ENCODE measurements at places on chromosomes 1 and 21. TPM values are rescaled to one million over a fixed set of nuclear protein-coding genes. Genes with fewer than 3 reads are reported as not detected.

- DNase-seq, result no peak
Measured at GRCh38 chr1:201192261-201192788, 1.7 kb downstream of the IGFN1 start.

SAMD11 gene
- total RNA-seq, result 19.5 TPM

LY9 gene
- total RNA-seq, result not detected

DNA sequence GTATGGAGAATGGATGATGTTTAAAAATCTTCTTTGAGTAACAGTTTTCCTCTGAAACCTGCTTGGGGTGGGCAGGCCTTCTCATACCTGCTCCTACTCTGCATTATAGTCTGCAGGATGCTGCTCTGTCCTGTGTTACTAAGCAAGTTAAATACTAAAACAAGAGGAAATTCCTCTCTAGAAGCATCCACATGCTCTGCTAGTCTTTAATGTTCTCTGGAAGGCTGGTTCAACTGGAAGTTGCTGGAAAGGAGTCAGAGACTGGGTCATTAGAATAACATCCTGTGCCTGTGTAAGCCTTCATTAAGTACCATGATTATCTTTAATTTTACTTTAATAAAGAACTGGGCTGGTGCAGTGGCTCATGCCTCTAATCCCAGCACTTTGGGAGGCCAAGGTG is 5.8 kb downstream of the SELP start:
- no peak for DNase-seq

DNA sequence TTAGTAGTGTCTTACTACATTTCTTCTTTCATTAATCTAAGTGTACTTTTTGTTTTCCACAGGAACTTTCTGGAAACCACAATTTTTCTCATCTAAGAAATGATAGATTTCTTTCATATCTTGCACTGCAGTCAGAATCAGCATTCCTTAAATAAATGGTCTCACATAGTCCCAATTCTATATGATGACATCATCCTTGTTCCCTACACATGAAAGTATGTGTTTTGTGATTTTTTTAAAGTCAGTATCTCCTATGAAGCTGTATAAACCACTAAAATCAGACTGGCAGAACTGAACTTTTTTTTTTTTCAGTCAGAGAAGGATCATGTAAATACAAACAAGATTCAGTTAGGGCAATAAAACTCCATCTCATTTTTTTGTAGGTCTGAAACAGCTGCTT is 742.6 kb upstream of the CXADR start:
- no peak for DNase-seq

- DNase-seq, result no peak
Measured at GRCh38 chr1:244097523-244098405, 46.7 kb downstream of the ZBTB18 start.
